ELR (cell line): ENCODE measurements at places on chromosomes 5 and 9.

- no peak for DNase-seq
These were observed 11.5 kb downstream of the FSD1L start for GRCh38 chr9:105459336-105459735.

DNA sequence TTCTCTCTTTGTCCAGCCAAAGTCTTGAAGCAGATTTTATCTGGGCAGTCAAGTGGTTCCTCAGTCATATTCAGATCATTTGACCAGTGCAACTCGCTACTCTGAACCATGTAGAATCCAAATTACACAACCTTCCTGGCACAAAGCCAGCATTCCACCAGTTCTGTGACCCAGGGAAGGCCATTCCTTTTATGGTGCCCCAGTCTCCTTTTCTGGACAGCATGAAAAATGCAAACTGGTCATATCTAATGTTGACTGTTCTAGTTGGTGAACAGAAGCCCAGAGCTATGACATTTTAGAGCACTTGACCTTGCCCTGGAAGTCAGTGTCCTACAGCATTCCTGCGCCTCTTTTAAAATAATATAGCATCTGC is 364.6 kb downstream of the BRINP1 start:
- DNase-seq = peak; percentile 67

- DNase-seq = no peak
These were observed 22.4 kb downstream of the NANS start for GRCh38 chr9:98078895-98079294.

GRCh38 chr5:155938051-155938450 is 388.9 kb upstream of the SGCD start:
- DNase-seq = no peak

GRCh38 chr5:54862036-54862435 is 123.4 kb downstream of the ESM1 start:
- no peak for DNase-seq

GRCh38 chr9:18349530-18349929 is 124.4 kb upstream of the ADAMTSL1 start:
- DNase-seq = no peak

GRCh38 chr9:107437716-107438115 is 51.9 kb downstream of the KLF4 start:
- no peak for DNase-seq

DNA sequence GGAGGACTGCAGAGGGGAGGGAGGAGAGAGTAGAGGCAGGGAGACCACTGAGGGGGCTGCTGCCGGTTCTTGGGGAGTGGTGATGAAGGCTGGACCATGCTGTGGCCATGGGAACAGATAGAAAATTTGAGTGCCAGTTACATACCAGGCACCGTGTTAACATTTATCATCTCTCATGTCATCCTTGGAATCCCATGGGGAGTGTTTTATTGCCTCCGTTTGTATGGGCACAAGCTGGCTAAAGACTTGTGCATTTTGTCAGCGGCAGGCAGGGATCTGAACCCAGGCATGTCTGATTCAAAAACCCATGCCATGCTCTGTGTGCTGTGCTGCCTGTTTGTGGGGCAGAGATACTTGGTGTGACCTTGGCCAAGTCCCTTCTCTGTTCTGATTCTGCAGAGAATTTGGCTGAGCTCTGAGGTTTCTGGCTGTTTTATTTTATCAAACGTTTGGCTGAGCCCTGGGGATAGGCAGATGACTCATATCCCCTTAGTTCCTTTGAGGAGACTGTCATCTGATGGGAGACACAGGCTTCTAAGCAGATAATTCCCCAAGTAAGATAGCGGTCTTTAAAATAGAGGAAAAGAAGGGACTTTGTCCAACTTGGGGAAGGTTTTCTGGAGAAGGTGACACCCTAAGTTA is 22.2 kb downstream of the COL27A1 start:
- DNase-seq = peak; percentile 86

DNA sequence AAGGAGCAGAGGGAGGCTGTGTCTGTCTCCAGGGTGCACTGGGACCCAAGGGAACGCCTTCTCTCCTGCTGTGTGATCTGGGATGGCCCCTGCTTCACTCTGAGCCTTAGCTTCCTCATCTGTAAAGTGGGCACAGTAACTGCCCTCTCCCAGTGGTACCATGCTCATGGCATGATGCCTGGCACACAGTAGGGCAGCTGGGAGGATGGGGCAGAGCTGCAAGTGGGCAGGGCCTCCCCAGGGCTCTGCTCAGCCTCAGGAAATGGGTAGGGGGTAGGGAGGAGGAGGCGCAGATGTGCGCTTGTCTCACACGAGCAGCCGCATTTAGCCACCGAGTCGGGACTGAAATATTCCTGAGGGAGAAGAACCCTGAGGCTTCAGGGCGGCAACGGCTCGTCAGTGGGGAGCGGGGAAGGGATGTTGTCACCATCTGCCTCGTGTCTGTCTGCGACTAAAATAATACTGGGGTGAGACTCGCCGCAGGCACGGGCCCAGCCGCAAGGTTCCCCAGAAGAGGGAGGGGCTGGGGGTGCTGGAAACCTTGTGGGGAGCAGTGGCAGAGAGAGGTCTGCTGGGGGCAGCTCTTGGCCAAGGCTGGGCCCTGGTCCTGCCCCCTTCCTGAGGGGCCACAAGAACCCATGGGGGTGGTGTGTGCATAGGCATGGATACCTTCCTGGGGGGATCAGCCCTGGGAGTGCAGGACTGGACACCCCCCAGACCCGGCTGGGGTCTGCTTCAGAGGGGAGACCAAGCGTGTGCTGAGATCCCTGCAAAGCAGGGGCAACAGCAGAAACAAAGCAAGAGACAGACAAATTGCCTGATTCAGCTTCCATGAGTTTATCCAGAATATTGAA is 55.2 kb upstream of the PSD2 start:
- no peak for DNase-seq
